ENCODE measurements at places on chromosomes 16 and 17.
A peak's percentile ranks its signal among the peaks of the same experiment; 100 is the strongest.

- no peak for DNase-seq
Measured at GRCh38 chr17:55783684-55784245, 32.9 kb downstream of the PCTP start.

- no peak for DNase-seq
Measured at GRCh38 chr16:77093999-77094398, 97.0 kb upstream of the MON1B start.

DNA sequence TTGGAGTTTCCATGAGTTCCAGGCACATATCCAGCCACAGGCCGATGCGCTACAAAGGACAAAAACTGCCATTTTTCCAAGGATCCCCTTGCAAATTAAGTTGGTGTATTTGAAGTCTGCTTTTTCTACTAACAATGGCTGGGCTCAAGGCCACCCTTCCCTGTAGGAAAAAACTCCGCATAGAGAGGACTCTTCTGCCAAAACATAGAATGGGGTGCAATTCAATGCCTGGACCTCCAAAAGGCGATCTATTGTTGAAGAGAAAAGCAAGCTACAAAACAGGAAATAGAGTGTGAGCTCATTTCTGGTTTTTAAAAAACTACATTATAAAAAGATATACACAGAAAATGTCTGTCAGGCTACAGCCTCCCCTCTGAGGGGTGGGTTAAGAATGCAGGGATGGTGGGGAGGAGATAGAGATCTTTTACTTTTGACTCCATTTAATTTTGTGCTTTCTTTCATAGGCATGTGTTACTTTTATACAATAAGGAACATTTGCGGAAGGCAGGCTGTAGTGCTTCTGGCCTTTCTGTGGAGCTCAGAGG, 22.9 kb upstream of the PRSS54 start:
- DNase-seq = no peak

GRCh38 chr16:12628536-12628935, 175.2 kb downstream of the CPPED1 start:
- no peak for DNase-seq

GRCh38 chr16:2692251-2692947, 10.1 kb downstream of the KCTD5 start:
- DNase-seq = no peak

DNA sequence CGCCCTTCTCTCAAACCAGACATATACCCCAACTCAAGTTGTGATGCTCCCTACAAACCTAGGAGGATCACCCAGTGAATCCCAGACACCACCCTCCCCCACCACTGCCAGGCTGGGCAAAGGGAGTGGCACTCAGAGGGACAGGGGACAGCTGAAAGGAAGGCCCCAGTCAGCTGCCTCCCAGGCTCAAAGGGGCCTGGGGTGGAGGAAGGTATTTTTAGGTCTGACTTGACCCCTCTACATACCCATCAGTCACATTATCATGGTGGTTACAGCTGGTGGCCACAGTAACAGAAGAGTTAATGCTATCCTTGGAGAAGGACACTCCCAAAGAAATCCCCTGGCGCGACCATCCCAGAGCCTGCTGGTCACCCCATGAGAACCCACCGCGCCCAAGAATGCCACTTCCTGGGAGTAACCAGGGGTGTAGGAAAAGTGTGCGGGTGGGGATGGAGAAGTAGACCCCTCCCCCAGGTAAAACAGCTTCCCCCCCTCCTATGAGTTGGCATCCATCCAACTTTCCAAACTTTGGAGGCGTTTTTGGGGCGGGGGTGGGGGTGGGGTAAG, 1.1 kb downstream of the CACNB1 start:
- DNase-seq = no peak

- no peak for DNase-seq
Measured at GRCh38 chr17:57832314-57833178, 17.3 kb downstream of the MRPS23 start.

GRCh38 chr17:49312722-49313121, 49.3 kb downstream of the ZNF652 start:
- no peak for DNase-seq

DNA sequence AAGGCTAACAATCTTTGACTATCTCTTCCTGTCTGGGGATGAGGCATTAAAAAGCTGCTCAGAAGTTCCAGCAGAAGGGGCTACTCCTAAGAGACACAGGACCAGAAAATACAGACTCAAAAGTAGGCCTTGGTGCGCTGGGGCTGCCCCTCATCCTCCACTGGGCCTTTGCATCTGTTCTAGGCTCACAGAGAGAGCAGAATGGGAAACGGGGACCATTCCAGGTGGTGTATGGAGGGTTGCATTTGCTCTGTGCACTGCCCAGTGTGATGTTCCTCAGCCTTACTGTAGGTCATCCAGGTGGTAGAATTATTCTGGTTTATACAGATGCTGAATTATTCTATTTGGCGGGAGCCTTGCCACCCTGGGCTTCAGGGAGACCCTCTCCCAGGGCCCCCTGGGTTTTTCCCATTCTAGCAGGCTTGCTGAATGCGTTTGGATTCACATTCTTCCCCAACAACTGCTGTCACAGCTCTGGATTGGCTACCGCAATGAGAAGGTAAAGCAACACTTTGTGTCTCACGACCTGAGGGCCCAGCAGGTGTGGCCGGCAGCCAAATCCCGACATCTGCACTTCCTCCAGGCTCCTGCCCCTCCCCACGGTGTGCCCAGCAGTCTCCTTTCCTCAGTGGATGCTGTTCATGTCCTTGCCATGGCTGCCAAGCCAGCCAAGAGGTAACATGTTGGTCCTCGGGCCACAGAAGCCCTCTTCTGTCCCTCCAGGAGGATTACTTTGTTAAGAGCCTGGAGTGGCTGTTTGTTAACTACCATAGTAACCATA, 25.0 kb upstream of the ZNHIT3 start:
- DNase-seq = peak; percentile 87

GRCh38 chr16:72886346-72886974, 161.5 kb downstream of the ZFHX3 start:
- DNase-seq = no peak

- DNase-seq = no peak
Measured at GRCh38 chr17:57713140-57713539, 32.0 kb downstream of the CCDC182 start.

- DNase-seq = peak; percentile 92
Measured at GRCh38 chr17:39144416-39144840, 7.0 kb downstream of the PLXDC1 start.

DNA sequence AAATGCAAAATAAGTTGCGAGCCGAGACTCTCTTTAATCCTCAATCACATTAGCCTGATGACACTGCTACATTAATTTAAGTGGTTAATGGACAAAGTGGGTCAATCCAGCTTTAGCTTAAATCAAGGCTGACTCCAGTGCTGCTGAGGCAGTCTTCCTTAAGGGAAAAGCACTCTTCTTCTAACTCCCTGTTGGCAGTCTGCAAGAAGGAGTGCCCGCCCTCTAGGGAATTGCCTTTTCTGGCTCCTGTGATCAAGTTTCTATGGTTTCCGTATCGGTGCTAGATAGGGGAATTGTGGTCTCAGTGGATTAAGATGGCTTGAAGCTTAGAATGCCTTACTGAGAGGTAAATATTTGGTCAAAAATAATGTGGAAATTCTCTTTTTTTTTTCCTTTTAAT, 41.0 kb downstream of the HS3ST3B1 start:
- DNase-seq = no peak
